ENCODE measurements at places on chromosomes 6 and 20. TPM values are rescaled to one million over a fixed set of nuclear protein-coding genes. Genes with fewer than 3 reads are reported as not detected.

DNA sequence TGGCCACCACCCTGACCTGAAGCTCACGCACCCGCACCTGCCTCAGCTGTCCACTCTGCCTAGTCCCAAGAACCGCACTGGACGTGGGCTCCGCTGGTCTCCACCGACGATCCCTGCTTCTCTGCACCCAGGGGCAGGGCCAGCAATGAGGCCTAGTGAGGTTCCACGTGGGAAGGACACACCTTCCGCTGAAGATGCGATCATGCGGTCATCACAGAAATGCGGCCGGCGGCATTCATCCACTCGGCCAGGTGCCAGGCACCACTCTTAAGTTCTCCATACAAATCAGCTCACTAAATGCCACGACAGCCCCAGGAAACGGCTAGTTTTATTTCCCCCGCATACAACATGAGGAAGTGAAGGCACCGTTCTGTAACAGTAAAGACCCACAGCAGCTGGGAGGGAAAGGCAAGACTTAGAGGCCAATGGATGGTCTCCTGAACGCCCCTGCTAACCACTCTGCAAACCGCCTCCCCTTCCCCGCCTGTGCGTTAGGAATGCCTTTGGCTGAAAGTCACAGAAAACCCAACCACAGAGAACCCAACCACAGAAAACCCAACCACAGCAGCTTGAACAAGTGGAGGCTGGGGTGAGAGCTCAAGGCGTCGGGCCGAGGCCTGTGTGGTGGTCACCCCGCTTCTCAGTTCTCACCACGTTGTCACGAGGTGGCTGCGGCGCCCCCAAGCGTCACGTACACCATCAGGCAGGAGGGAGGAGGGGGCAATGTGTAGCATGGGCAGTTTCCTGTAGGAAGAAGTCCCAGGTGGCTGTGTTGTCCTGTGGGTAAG, 204.4 kb downstream of the TAF4 start:
- no peak for DNase-seq

DNA sequence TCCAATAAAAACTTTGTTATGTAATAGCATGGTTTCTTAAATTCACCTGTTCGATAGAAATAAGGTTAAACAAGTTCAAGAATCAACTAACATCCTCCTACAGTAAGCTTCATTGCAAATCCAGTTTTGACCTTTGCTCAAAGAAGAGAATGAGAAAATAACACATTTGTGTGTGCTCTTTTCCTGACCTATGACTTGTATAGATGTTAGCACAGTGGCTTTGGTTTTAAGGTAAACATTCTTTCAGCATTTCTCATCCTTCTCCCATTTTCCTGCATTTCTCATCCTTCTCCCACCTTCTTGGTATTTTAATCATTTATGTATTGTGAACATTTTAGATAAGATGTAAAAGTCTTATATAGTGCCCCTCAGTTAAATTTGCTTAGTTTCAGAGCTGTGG, 73.9 kb downstream of the PLCB1 start:
- no peak for DNase-seq

DNA sequence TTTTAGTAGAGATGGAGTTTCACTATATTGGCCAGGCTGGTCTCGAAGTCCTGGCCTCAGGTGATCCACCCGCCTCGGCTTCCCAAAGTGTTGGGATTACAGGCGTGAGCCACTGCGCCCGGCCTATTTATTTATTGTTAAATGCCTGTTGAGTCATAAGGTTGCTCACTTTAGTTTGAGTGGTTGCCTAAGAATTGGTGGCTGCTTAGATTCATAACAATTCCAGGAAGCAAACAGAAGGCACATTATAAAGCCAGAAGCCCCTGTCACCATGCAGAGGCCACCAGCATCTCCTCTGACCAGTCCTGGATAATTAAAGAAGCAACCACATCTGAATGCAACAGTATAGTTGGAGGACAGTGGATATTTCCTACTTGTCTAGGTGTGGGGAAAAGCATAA, 24.0 kb upstream of the ARMH2 start:
- no peak for DNase-seq

- no peak for DNase-seq
Observed at GRCh38 chr6:108105571-108105970, 31.0 kb upstream of the OSTM1 start.

- no peak for DNase-seq
Observed at GRCh38 chr6:15409301-15410125, 163.6 kb downstream of the JARID2 start.

DNA sequence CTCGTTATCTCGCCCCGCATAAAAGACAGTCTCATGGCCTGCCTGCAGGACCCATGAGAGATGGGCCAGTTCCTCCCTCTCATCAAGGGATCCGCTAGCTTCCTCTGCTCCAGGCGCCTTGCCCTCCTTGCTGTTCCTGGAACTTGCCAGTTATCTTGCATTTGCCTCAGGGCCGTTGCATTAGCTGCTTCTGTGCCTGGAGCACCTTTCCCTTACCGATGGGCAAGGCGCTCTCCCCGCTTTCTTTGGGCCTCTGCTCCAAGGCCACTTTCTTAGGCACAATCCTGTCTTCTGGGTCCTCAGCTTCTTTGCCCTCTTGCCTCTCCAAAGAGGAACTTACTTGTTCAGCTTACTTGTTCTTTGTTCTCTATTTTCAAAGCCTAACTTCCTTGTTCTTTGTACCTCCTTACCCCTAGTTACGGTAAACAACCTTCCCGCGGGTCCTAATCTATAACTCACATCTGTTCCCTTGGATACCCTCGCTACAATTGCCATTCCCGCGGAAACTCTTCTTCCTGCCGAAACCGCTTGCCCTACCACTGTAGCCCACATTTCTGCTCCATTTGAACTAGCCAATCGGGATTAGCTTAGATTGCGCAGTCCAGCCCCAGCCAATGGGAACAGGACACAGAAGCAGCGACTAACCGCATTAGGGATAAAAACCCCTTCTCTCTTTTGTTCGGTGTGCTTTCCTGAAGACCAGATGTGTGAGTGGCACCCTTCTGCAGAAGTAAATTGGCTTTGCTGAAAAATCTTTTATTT, 887 bp upstream of the NSFL1C start:
- no peak for DNase-seq

- no peak for DNase-seq
Observed at GRCh38 chr6:24522228-24523176, 27.7 kb downstream of the ALDH5A1 start.

GRCh38 chr6:118903138-118903537, 9.2 kb downstream of the ASF1A start:
- DNase-seq = no peak

DNA sequence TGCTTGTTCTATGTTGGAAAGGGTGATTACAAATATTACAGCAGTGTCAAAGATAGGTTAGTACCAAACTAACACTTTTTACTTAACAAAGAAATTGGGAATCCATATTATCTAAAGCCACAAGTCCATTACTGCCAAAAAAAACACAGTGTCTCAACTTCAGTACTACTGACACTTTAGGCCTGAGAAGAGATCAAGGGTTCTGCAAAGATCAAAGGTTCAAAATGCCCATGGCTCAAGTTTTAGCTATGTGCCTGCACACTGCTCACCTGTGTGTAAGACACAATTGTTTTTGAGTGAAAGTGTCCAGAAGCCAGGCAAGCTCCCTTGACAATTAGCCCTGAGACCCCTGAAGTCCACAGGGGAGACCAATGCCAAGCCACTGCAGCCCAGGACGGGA, 132.6 kb downstream of the ZMYND8 start:
- DNase-seq = no peak

GRCh38 chr6:145137425-145137824, 597.9 kb downstream of the EPM2A start:
- DNase-seq = no peak

DNA sequence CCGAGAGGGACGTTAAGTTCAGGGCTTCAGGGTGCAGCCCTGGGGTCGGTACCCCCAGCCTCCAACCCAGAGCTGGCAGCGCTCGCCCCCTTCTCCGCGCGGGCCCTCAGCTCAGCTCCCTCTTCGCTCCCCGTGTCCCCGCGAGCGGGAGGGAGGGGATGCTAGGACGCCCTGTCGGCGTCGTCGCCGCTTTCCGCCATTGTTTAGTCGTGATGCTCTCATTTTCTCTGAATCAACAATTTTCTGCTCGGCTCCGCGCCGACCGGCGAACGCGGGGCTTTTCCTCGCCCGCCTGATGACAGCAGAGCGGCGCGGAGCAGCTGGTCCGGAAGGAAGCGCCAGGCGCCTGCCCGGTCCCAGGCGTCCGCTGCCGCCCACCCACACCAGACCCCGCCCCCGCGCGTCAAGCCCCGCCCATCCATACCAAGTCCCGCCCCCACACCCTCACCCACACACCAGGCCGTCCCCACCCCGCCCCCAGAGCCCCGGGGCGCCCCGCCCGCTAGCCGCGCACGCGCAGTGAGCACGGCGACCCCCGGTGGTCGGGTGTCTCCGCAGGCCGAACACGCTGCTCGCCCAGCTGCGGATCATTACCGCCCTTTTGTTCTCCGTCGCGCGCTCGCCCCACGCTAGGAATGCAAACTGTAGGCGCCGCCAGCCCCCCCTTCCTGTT, 50.1 kb upstream of the SLC32A1 start:
- DNase-seq = no peak

DNA sequence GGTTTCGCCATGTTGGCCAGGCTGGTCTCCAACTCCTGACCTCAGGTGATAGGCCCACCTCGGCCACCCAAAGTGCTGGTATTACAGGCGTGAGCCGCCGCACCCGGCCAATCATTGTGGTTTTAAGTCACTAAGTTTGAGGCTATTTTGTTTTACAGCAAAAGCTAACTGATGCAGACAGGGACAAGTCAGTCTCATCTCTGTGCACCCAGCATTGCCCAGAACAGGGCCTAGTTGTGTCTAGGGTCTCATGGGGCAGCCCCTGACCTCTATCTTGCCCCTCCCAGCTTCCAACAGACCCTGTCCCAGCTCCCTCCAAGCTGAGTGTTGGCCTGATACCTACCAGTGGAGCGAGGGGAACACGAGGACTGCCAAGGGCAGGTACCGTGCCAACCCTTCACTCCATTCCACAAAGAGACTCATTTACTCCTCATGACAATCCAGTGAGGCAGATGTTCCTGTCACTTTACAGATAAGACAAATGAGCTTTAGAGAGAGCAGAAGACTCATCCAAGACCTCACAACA, 8.9 kb upstream of the RBCK1 start:
- no peak for DNase-seq

The OTOR gene
- not detected for total RNA-seq

The EPB41L1 gene
- total RNA-seq = 14.6 TPM

GRCh38 chr6:121635355-121635754, 199.9 kb downstream of the GJA1 start:
- DNase-seq = no peak

- no peak for DNase-seq
Observed at GRCh38 chr6:123420512-123420911, 216.2 kb downstream of the TRDN start.

GRCh38 chr20:53330601-53331140, 263.0 kb downstream of the ZNF217 start:
- DNase-seq = no peak

- no peak for DNase-seq
Observed at GRCh38 chr6:148343047-148343782, 577 bp downstream of the SASH1 start.

Measured in left ventricle myocardium inferior (tissue), 1 donor.